SJSA1 (cell line): ENCODE measurements at places on chromosomes 16 and 17. TPM values are rescaled to one million over a fixed set of nuclear protein-coding genes. Genes with fewer than 3 reads are reported as not detected.

DNA sequence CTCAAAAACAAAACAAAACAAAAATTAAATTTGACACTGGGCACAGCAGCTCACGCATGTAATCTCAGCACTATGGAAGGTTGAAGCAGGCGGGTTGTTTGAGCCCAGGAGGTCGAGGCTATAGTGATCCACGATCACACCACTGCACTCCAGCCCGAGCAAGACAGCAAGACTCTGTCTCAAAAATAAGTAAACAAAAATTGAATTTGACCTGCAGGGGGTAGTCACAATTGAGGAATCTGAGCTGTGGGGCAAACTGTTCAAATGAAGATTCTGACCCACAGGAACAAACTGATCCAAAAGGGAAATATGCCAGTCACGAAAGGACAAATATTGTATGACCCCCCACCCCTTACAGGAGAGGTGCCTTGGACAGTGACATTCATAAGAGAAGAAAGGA, 29.8 kb downstream of the ANKRD11 start:
- DNase-seq: no peak

GRCh38 chr16:84054271-84054670, 11.7 kb upstream of the SLC38A8 start:
- DNase-seq: no peak

DNA sequence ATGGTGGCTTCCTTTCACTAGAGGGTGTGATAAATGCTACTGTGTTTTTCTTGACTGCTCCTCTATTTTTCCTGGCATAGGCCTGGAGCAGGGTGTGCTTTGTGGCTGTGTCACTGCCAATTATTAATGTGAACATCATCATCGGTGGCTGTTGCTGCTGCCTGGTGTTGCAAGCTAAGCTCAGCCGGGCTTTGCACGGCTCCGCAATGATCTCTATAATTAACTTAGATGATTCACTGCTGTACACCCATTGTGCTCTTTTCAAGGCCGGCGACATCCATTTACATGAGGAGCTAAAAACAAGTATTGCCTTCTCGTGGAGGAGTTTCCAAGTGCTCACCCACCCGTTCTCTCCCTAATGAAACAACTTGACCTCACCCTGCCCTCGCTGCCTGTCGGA, 160.1 kb upstream of the IRX3 start:
- DNase-seq: peak; percentile 65

DNA sequence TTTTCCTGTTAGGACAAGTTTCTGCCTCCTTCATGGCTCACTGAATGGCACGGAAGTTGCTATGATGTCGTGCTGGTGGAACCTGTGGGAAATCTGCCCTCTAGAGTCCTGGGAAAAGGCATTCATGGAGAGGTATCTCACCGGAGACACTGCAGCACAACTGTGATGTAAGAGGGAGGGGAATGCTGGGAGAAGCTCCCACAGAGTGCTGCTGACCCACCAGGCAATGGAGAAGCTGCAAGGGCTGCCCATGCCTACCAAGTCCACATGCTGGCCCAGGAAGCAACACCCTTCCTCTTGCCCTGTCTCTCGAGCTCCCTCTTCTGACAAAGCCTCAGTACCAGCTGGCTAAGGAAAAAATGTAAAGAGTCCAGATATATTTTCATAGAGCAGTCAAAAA, 45.2 kb upstream of the SLC5A11 start:
- DNase-seq: no peak

Gene ZG16
- total RNA-seq: not detected in 2 replicates
